ENCODE measurements at places on chromosomes 3 and 15.

DNA sequence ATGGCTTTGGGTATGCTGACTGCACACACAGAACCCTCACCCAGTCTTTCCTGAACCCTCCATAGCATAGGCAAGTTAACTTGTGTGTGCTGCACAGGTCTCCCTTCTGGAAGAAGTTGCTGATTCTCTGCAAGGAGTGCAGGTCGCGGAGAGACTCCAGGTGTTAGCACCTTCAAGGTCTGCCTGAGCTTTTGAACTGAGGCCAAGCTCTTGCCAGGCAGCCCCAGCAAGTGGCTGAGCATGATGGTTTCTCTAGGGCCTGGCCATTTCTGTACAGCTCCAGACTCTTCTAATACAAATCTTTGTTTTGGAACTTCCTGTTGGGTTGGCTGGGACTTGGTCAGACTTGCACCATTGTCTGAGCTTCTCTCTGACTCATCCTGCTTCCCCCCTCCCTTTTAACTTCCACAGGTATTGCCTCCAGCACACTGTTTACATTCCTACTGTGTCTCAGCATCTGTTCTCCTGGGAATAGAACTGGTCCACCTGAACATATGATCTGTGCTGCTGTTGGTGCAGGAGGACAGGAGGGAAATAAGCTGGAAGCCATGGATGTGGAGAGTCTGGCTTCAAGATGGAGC lies 53.3 kb downstream of the KY start:
- no peak for DNase-seq

- no peak for DNase-seq
Measured at GRCh38 chr15:74794248-74794969, 12.5 kb downstream of the CSK start.

GRCh38 chr3:174710612-174711011 lies 148.5 kb upstream of the NAALADL2 start:
- no peak for DNase-seq

- DNase-seq = peak; percentile 34
Measured at GRCh38 chr3:55746808-55747413, 259.8 kb upstream of the WNT5A start.

- DNase-seq = no peak
Measured at GRCh38 chr3:49236226-49236625, 40.8 kb downstream of the C3orf62 start.

GRCh38 chr3:184235381-184236032 lies 6.1 kb downstream of the VWA5B2 start:
- no peak for DNase-seq

GRCh38 chr3:42345811-42346210 lies 64.6 kb downstream of the LYZL4 start:
- no peak for DNase-seq

All from hippocampal formation (tissue), 2 donors.